ENCODE measurements at places on chromosomes 4 and X.

GRCh38 chrX:52933976-52934703, 24.2 kb downstream of the FAM156A start:
- no peak for DNase-seq

DNA sequence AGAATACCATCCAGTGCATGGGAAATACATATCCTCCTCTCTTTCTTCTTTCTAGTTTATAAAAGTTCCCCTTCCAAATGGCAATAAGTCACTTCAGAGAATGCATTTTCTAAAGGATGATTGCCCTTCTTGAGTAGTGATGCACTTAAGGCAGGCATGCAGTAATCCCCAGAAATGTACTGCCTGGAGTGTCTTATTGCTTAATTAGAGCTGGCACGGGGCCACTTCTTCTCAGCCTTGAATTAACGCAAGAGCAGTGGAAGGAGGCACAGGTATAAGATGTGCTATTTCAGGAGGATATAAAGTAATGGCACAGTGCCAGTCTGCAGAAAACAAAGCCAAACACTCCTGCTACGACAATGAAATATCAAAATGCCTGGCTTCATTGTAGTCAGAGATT, 371.4 kb upstream of the FAM241A start:
- no peak for DNase-seq

DNA sequence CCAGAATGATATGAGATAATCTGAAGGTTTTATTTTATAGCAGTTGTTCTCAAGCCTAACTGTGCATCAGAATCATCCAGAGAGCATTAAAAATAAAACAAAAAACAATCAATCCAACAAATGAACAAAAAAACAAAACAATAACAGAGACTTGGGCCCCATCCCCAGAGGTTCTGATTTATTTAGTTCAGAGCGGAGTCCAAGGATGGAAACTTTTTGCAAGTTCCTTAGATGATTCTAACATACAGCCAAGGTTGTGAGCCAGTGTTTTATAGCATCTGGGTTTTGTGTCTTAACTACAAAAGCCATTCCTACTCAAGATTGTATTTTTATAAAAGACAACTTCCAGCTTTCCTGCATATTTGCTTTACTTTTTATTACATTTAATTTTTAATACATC, 59.4 kb upstream of the GRPR start:
- no peak for DNase-seq

DNA sequence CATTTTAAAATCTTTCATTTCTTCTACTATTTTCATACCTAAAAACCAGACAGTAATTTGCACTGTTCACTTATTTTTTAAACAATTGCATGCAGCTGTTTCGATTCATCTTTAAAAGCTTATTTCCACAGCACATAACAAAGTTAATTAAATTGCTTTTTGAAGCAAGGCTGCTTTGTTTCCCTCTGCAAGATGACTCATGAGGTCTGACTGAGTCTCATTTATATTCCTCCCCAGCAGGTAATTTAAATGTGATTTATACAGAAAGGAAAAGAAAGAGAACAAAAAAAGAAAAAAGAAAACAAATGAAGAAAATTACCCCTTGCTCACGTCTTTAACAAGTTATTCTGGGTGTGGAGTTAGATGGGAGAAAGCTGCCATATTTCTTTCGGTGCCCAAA, 22.8 kb downstream of the VMA21 start:
- DNase-seq, result no peak

- no peak for DNase-seq
These were observed 448.9 kb upstream of the PABPC4L start for GRCh38 chr4:134650461-134650860.

- DNase-seq, result no peak
These were observed 15.2 kb upstream of the KIAA0232 start for GRCh38 chr4:6767386-6767747.

GRCh38 chr4:28545986-28546385, 1685.3 kb downstream of the STIM2 start:
- no peak for DNase-seq

DNA sequence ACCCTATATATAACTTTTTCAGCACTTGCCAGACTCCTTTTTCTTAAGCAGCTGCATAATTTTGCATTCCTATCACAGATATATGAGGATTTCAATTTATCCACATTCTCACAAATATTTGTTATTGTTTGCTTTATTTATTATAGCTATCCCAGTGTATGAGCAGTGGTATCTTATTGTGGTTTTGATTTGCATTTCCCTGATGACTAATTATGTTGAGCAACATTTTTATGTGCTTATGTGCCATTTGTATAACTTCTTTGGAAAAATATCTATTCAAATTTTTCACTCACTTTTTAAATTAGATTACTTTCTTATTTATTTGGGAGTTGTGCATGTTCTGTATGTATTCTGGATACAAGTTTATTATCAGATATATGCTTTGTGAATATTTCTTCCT, 361.9 kb downstream of the KCTD8 start:
- no peak for DNase-seq

GRCh38 chr4:9988363-9988749, 32.9 kb downstream of the SLC2A9 start:
- no peak for DNase-seq

- DNase-seq, result no peak
These were observed 209.1 kb upstream of the FAT1 start for GRCh38 chr4:186932631-186933187.

DNA sequence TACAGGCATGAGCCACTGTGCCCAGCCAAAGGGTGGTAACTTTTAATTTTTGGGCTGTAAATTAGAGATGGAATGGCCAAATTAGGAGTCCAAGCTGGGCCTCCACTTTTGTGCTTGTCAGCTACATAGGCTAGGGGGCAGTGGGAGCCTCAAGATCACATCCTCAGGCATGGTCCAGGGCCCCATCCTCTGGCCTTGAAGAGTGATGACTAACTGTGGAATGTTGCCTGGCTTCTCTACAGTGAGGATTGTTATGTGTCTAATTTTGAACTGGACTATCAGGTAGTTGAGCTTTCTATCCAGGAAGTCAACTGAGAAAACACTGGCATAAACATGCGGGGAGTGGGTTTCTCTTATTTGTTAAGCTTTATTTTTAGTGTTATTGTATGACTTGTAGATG, 33.0 kb downstream of the CCNG2 start:
- DNase-seq, result no peak

DNA sequence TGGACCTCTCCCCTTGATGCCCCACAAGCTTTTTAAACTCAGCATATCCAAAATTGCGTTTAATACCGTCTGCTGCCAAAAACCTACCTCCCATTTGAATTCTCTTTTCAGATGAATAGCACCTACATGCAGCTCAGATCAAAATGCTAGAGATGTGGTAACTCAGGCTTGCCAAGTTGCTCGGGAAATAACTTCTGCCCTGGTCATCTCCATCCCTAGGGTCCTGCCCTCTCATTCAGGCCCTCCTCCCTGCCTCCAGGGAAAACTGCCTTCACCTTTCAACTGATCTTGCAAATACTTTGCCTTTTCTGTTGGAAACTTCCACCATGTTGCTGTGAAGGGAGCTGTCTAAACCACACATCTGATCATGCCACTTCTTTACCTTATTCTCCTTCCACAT, 114.1 kb downstream of the SPRY1 start:
- no peak for DNase-seq

DNA sequence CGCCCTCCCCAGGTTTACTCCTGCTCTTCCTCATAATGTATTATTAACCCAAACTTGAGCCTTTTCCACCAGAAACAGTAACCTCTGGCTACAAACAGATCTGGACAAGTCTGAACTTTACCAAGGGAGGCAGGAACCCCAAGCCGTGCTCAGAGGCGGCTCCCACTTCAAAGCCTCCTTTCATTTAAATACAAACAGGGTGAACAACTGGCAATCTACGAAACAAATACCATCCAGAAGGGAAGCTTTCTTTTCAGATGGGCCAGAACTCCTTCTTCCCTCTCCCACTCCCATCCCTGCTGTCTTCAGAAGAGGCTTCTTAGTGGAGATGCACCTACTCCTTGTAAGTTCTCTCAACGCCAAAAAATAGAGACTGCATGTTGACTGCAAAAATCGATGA, 2.1 kb upstream of the GPC4 start:
- DNase-seq, result no peak

- no peak for DNase-seq
These were observed 25.5 kb downstream of the PDLIM5 start for GRCh38 chr4:94477227-94477626.

DNA sequence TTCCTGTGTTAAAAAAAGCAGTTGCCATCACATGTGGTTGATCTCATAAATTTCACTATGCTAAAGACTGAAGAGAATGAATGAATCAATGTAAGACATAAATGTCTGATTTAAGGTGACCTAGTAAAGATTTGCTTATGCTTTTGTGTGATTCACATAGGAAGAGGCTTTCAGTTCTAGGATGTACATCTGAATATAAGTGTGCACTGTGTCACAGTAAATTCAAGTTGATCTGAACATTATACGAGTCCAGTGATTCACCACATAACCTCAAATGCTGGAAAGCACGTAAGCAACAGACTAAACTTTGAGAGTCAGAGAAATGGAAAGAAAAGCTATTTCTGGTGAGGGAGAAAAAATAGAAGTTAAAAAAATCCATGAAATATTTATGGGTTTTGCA, 567.9 kb downstream of the EPHA5 start:
- no peak for DNase-seq

DNA sequence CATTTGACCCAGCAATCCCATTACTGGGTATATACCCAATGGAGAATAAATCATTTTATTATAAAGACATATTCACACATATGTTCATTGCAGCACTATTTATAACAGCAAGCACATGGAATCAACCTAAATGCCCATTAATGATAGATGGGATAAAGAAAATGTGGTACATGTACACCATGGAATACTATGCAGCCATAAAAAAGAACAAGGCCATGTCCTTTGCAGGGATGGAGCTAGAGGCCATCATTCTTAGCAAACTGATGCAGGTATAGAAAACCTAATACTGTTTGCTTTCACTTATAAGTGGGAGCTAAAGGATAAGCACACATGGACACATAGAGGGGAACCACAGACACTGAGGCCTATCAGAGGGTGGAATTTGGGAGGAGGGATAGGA, 22.6 kb downstream of the RASSF6 start:
- no peak for DNase-seq

GRCh38 chr4:54843106-54843505, 185.3 kb downstream of the KIT start:
- DNase-seq, result no peak

GRCh38 chr4:27360790-27361267, 500.2 kb downstream of the STIM2 start:
- DNase-seq, result no peak

GRCh38 chr4:113065629-113066028, 16.2 kb downstream of the ANK2 start:
- DNase-seq, result no peak

DNA sequence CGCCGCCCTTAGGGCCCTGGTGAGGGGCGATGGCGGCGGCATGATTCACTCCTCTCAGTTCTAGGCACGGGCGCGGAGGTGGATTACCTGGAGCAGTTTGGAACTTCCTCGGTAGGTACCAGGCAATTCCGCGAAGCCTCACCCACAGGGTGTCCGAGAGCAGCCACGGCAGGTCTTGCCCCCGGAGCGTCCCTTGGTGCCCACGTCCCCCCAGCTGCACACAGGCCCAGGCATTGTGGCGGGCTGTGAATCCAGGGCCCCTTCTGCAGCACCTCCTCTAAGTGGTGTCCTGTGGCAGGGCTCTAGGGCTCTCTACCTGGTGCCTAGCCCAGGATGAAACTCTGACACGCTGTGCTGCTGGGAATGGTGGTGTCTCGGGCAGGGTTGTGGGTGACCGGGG, 13.9 kb downstream of the TACC3 start:
- no peak for DNase-seq

- DNase-seq, result no peak
These were observed 331.6 kb downstream of the BCOR start for GRCh38 chrX:39766085-39766726.

- no peak for DNase-seq
These were observed 135.9 kb downstream of the RAB28 start for GRCh38 chr4:13348216-13348615.

DNA sequence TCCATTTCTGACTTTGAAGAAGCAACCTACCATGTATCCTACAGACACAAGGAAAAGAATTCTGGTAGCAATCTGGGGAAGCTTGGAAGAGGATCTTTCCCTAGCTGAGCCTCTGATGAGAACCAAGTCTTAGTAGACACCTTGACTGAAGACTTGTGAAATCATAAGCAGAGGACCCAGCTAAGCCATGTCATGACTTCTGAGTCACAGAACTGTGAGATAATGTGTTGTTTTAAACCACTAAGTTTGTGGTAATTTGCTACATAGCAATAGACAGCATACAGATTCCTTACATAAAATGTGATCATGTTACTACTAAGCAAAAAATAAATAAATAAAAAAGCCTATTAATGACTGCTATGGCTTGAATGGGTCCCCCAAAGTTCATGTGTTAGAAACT, 71.3 kb upstream of the ANKRD50 start:
- DNase-seq, result no peak

- peak; percentile 72 for DNase-seq
These were observed 62.9 kb upstream of the TXK start for GRCh38 chr4:48196758-48197504.

GRCh38 chr4:120207021-120207420, 140.4 kb upstream of the MAD2L1 start:
- DNase-seq, result no peak

DNA sequence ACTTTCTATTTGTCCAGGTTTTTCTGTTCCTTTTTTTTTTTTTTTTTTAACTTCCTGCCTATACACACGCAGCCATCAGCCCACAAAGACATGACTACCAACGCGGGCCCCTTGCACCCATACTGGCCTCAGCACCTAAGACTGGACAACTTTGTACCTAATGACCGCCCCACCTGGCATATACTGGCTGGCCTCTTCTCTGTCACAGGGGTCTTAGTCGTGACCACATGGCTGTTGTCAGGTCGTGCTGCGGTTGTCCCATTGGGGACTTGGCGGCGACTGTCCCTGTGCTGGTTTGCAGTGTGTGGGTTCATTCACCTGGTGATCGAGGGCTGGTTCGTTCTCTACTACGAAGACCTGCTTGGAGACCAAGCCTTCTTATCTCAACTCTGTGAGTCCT, 2.1 kb downstream of the EBP start:
- no peak for DNase-seq

- no peak for DNase-seq
These were observed 338.5 kb downstream of the PCDH7 start for GRCh38 chr4:31058656-31059055.

GRCh38 chr4:129394635-129395034, 298.7 kb downstream of the C4orf33 start:
- DNase-seq, result no peak

DNA sequence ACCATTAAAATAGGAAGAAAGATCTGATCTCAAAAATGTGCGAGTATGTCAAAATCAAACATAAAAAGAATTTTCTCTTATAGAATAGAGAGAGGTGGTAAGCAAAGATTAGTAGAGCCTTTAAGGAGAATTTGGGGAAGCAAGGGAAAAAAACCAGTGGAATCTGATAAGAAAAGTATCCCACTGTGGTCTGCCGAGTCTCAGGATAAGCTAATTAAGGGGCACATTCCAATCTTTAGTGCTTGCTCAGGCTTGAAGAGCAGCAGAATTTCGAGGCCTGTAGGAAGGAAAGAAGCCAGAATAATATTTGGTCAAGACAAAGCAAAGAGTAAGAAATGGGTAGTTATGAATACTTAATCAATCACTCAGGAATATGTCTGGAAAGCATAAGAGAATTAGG, 13.0 kb downstream of the STATH start:
- DNase-seq, result no peak

- DNase-seq, result no peak
These were observed 255.4 kb downstream of the ARHGAP10 start for GRCh38 chr4:147987252-147987651.

- DNase-seq, result no peak
These were observed 400.7 kb upstream of the FAT1 start for GRCh38 chr4:187124331-187124730.
